ENCODE measurements at places on chromosomes 3 and 15. TPM values are rescaled to one million over a fixed set of nuclear protein-coding genes. Genes with fewer than 3 reads are reported as not detected.

Gene C3orf85
- total RNA-seq, result not detected

Gene SYNPR
- total RNA-seq, result 83.5 TPM

Gene RBPMS2
- 0.30 TPM for total RNA-seq

Gene PKM
- 632 TPM for total RNA-seq

Gene CLRN1
- total RNA-seq, result not detected

Gene RTP3
- total RNA-seq, result not detected

Gene CLDN11
- total RNA-seq, result 413 TPM

Gene CCNB2
- 11.2 TPM for total RNA-seq

Gene ATP10A
- total RNA-seq, result 4.6 TPM

Gene RPP25
- total RNA-seq, result 7.1 TPM

Gene HEG1
- 32.5 TPM for total RNA-seq

Gene ATP2B2
- 94.5 TPM for total RNA-seq

Gene ABI3BP
- total RNA-seq, result 49.5 TPM

Gene PLIN1
- total RNA-seq, result 0.89 TPM

Gene FOXB1
- 2.0 TPM for total RNA-seq

Gene AGTR1
- total RNA-seq, result 5.2 TPM

Gene MLH1
- 59.3 TPM for total RNA-seq

Gene GOLGA6L7
- total RNA-seq, result not detected

Gene MORC1
- 0.59 TPM for total RNA-seq

Gene MUC20
- total RNA-seq, result 2.9 TPM

Gene GCNT3
- total RNA-seq, result 0.22 TPM

Gene DUOXA2
- total RNA-seq, result not detected

Gene CD200
- total RNA-seq, result 26.7 TPM

Gene ZDHHC3
- total RNA-seq, result 95.8 TPM

Gene ROBO1
- total RNA-seq, result 117 TPM

Data from spinal cord (tissue), 10 donors.